Mesothelial cell of epicardium (in vitro differentiated cells): ENCODE measurements at places on chromosomes 12 and 14. TPM values are rescaled to one million over a fixed set of nuclear protein-coding genes. Genes with fewer than 3 reads are reported as not detected.

DNA sequence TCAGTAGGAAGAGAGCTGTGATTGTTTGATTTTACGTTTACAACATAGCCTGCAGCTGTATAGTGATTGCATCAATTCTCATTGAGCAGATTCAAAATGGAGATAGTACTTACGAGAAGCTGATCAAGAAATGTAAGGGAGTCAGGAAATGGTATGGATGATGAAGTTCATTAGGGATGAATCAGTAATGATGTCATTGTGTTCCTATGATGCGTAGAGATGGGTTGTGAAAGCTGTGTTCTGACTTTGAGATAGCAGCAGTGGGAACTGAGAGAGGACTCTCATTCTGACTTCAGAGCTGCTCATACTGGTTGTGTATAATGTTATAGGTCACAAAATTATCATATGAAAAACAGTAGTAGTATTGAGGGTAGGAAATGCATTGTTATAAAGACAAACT, 44.0 kb downstream of the TTLL5 start:
- no peak for DNase-seq
- H3K36me3 ChIP-seq = peaks cover 19% of the 10 kb centered on the region
- H3K27ac ChIP-seq = no peak overlapping the region
- no peak overlapping the region for H3K4me3 ChIP-seq

GRCh38 chr12:100254876-100255275, 12.0 kb downstream of the DEPDC4 start:
- H3K27ac ChIP-seq = no peak overlapping the region
- H3K4me3 ChIP-seq = no peak overlapping the region
- H3K4me1 ChIP-seq = peaks cover 7% of the 10 kb centered on the region
- no peaks in the 10 kb centered on the region for H3K27me3 ChIP-seq

- peak overlapping the region; percentile 95 for H3K27ac ChIP-seq
- no peaks in the 10 kb centered on the region for H3K27me3 ChIP-seq
- DNase-seq = no peak
- peaks cover 78% of the 10 kb centered on the region for H3K4me1 ChIP-seq
Observed at GRCh38 chr12:42482041-42482747, 107.4 kb downstream of the PRICKLE1 start.

- H3K4me1 ChIP-seq = no peaks in the 10 kb centered on the region
- DNase-seq = no peak
- H3K27me3 ChIP-seq = peaks cover 9% of the 10 kb centered on the region
- H3K4me3 ChIP-seq = no peak overlapping the region
Observed at GRCh38 chr14:70257526-70257925, 68.8 kb upstream of the SLC8A3 start.

DNA sequence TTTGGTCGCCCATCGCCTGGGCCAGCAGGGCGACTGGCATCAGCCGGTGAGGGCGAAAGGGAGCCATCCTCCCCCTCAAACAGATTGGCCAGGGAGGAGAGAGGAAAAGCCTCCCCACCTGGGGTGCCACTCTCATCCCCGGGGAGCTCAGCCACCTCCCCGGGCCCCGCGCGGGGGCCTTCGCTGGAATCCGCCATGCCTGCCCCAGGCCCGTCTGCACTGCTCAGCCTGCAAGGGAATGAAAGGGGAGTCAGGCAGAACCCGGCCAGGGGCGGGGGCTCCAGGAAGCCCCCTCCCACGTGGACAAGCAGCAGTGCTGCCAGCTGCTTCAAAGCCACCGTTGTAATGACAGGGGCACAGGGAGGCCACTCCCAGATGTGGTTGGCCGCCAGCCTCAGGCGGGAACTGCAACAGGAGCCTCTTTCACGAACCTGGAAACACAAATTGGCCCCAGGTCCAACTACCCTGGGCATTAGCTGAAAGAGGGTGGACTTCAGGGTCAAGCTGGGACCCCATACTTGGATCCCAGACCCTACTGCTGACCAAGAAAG, 18.5 kb downstream of the TRPV4 start:
- H3K27ac ChIP-seq = no peak overlapping the region
- peaks cover 8% of the 10 kb centered on the region for H3K4me1 ChIP-seq
- no peak for DNase-seq
- H3K4me3 ChIP-seq = no peak overlapping the region
- no peaks in the 10 kb centered on the region for H3K27me3 ChIP-seq
- H3K36me3 ChIP-seq = no peaks in the 10 kb centered on the region

DNA sequence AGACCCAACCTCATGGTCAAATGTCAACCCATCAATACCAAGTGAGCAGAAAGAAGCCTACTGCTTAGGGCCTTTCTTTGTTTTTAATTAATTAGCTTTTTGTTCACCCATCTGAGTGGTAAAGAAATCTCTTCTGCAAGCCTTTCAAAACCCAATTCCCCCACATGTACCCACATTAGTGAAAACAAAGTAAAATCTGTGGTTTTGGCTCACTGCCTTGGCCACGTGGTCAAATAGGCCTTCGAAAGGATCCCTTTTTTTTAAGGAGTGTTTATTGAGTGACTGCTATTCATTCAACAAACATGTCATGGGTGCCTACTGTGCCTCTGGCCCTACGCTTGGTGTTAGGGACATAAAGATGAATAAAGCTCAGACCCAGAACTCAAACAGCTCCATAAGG, 160.1 kb downstream of the NUAK1 start:
- H3K27ac ChIP-seq = no peak overlapping the region
- H3K4me1 ChIP-seq = peaks cover 3% of the 10 kb centered on the region
- no peak for DNase-seq
- H3K4me3 ChIP-seq = no peak overlapping the region

GRCh38 chr12:75850721-75851462, 180.7 kb downstream of the PHLDA1 start:
- H3K4me3 ChIP-seq = no peak overlapping the region
- DNase-seq = no peak
- peaks cover 33% of the 10 kb centered on the region for H3K4me1 ChIP-seq
- H3K36me3 ChIP-seq = peaks cover 2% of the 10 kb centered on the region
- H3K27me3 ChIP-seq = no peaks in the 10 kb centered on the region
- no peak overlapping the region for H3K27ac ChIP-seq

DNA sequence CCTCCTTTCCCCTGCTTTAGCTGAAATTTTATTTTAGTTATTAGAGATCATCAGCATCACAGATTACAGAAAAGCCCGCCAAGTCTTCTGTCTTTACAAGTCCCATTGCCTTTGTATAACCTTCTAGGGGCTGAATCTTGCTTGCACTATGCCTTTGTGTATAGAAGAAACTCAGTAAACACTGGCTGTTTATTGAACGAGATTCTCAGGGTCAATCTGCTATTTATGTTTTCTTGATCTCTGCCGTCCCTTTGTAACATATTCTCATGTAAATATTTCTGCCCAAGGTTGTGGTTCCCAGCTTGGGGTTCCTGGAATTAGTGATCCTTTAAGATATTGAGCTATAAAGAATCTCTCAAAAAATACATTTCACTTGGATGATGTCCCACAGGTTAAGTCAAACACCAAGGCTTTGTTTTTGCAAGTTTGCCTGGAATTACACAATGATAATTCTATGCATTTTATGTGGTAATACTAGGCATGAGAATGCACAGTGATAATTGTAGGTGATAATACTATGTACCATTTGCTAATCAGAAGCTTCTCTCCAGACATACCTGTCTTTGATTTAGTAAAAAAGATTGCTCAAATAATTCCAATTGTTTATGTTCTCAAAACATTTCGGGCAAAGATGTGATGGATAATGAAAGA, 40.6 kb upstream of the FGF6 start:
- no peak for DNase-seq
- no peaks in the 10 kb centered on the region for H3K4me1 ChIP-seq
- H3K4me3 ChIP-seq = no peak overlapping the region
- H3K27me3 ChIP-seq = no peaks in the 10 kb centered on the region
- peaks cover 9% of the 10 kb centered on the region for H3K36me3 ChIP-seq

GRCh38 chr14:84399296-84399910, 1130.5 kb upstream of the FLRT2 start:
- no peak overlapping the region for H3K27ac ChIP-seq
- no peaks in the 10 kb centered on the region for H3K27me3 ChIP-seq
- H3K4me3 ChIP-seq = no peak overlapping the region
- H3K36me3 ChIP-seq = peaks cover 4% of the 10 kb centered on the region

- no peaks in the 10 kb centered on the region for H3K4me1 ChIP-seq
- peaks cover 11% of the 10 kb centered on the region for H3K27me3 ChIP-seq
- no peak for DNase-seq
- no peak overlapping the region for H3K27ac ChIP-seq
- no peaks in the 10 kb centered on the region for H3K36me3 ChIP-seq
Observed at GRCh38 chr12:107468182-107468581, 217.4 kb upstream of the PWP1 start.

DNA sequence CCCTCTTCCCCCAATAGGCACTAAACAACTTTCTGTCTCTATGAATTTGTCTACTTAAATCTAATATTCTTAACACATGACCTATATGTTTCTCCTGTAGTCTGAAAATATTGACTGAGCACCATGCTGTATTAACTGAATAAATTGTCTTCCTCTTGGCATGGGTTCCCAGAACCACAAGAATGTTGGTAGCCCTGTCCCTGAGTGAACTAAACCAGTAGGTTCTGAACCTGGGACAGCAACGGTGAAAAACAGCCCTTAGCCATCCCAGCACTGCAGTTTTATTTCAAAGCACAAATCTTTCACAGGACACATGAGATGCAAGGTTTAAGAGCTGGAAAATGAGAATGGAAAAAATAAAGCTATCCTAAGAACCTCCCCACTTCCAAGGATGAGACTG, 20.4 kb upstream of the HSP90B1 start:
- H3K4me3 ChIP-seq = no peak overlapping the region
- peaks cover 15% of the 10 kb centered on the region for H3K4me1 ChIP-seq
- no peaks in the 10 kb centered on the region for H3K36me3 ChIP-seq
- peak overlapping the region; percentile 11 for H3K27ac ChIP-seq

DNA sequence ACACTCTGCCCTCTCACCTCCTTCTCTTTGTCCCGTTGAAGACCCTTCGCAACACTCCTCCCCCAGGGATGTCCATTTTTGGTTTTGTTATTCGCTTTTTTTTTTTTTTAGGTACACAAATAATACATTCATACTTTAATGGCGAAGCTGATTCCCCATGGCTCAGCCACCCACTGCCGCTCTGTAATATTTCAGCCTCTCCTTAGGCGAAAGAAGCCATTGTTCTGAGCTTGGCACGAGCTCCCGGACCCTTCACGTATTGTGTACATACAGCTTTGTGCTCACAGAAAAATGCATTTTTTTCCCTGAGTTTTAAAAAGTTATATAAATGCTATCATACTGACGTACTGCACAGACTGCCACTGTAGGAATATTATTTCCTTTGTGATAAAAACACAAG, 115.0 kb downstream of the TMEM132C start:
- H3K4me1 ChIP-seq = peaks cover 8% of the 10 kb centered on the region
- H3K27ac ChIP-seq = peak overlapping the region; percentile 35
- H3K4me3 ChIP-seq = peak overlapping the region; percentile 11
- DNase-seq = no peak

GRCh38 chr12:121858662-121859572, at the start of gene HPD:
Gene HPD, minus strand, starts transcription at chr12:121858859. Its CDS starts 36 bp downstream, at chr12:121858823.
- no peak within 1 kb of the TSS for H3K4me3 ChIP-seq
- DNase-seq = no peak
- peak within 1 kb of the TSS; percentile 24 for H3K27ac ChIP-seq
- no peaks in the 10 kb centered on the region for H3K27me3 ChIP-seq

GRCh38 chr12:114579389-114579788, 104.6 kb downstream of the TBX3 start:
- no peaks in the 10 kb centered on the region for H3K36me3 ChIP-seq
- H3K4me3 ChIP-seq = no peak overlapping the region
- no peak overlapping the region for H3K27ac ChIP-seq
- no peak for DNase-seq
- H3K4me1 ChIP-seq = no peaks in the 10 kb centered on the region

DNA sequence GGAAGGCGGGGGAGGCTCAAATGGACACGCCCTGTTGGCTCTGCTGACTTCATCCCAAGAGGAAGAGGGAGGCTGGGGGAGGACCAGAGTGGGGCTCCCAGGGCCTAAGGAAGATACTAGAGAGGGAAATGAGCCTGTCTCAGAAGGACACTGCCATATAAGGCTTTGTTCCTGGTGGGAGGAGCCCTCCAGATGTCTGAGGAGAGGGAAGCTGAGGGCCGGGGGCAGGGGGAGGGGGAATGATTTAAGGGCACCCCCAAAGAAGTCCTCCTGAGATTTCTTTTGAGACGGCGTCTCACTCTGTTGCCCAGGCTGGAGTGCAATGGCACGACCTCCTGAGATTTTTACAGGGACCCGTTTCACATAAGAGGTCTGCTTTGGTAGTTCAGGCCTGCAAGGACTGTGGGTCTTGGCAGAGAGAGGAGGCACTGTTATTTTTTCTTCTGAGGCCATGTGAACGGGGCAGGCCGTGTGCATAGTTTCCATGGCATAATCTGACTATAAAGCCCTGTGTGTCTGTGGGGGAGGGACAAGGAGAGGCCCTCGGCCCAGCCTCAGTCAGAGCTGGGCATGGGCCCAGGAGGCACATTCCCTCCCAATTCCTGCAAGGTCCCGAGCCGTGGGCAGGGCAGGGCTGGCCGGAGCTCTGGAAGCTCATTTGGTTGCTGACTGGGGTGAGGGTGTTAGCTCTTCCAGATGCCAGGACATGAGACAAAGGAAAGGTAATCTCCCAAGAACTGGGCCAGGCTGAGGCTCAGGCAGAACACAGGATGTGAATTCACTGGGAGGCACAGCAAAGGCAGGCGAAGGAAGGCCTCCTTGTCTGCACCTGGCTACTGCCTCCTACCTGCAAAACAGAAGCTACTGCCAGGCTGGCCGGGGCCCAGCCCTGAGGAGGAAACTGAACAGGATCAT, 22.2 kb upstream of the PLEKHG3 start:
- no peak for DNase-seq
- H3K36me3 ChIP-seq = no peaks in the 10 kb centered on the region
- no peaks in the 10 kb centered on the region for H3K27me3 ChIP-seq
- H3K4me1 ChIP-seq = peaks cover 55% of the 10 kb centered on the region
- H3K4me3 ChIP-seq = no peak overlapping the region

DNA sequence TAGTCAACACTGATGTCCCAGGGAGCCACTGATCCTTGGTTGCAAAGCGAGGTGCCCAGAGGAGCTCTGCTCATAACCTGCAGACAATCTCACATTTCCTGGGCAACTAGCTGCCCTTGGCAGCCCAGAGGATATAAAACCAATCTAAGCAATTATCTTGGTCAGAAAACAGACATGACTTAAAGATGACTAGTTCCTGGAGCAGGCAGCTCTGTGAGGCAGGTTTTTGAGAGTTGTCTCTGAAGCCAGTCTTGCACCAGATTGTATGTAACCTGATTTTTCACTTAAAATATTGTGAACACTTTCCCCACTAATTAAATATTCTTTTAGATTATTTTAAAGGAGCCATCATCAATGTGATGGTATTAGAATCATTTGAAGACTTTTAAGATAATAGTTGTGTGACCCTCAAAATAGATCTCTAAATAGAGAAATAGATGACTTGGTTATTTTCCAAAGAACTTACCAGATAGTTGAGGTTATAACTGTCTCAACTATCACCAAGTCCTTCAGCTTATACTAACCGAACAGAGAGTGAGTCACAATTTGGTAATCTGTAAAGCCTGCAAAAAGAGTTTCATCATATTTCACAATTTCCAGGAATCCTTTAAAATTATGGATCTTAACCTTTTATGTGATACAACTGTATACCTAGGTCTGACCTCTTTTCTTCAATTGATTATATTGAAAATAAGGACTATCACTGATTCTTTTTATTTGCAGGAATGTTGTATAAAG, 75.9 kb downstream of the LIN7A start:
- no peaks in the 10 kb centered on the region for H3K36me3 ChIP-seq
- no peak for DNase-seq
- H3K4me3 ChIP-seq = no peak overlapping the region
- H3K27ac ChIP-seq = no peak overlapping the region
- H3K27me3 ChIP-seq = peaks cover 9% of the 10 kb centered on the region
- H3K4me1 ChIP-seq = peaks cover 12% of the 10 kb centered on the region

CCDC177 gene
- total RNA-seq = 0.24 to 0.34 TPM (median 0.34 TPM) in 3 replicates

LMNTD1 gene
- total RNA-seq = 0.54 TPM in 1 of 3 replicates, not detected in the others

FSCB gene
- total RNA-seq = not detected in 3 replicates

NFE2 gene
- 0.45 to 0.75 TPM (median 0.47 TPM) in 3 replicates for total RNA-seq

KRT79 gene
- not detected in 3 replicates for total RNA-seq
